Naive thymus-derived CD8-positive, alpha-beta T cell (primary cell): ENCODE measurements at places on chromosomes 6 and 20. TPM values are rescaled to one million over a fixed set of nuclear protein-coding genes. Genes with fewer than 3 reads are reported as not detected.
A peak's percentile ranks its signal among the peaks of the same experiment; 100 is the strongest.

GRCh38 chr6:53765270-53765669 lies 29.5 kb upstream of the LRRC1 start:
- H3K36me3 ChIP-seq: peaks cover 3% of the 10 kb centered on the region
- no peak overlapping the region for H3K4me3 ChIP-seq
- H3K27ac ChIP-seq: no peak overlapping the region
- H3K27me3 ChIP-seq: peaks cover 18% of the 10 kb centered on the region

DNA sequence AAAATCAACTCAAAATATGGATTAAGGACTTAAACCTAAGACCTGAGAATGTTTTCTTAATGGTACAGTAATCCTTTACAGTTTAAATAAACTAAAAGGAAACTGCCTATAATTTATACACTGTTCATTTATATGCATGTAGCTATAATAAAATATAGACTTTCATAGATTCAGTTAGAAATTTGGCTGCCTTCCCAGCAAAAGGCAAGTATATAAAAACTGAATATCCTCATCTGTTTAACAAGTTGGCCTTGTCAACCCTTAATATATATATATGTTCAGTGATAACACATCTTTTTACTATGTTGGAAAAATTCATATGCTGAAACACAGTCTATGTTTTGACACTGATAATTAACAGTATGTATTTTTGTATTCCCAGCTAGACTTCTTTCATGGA lies 123.1 kb downstream of the GRIK2 start:
- no peaks in the 10 kb centered on the region for H3K36me3 ChIP-seq
- no peaks in the 10 kb centered on the region for H3K4me1 ChIP-seq
- no peak overlapping the region for H3K4me3 ChIP-seq
- no peaks in the 10 kb centered on the region for H3K27me3 ChIP-seq
- no peak overlapping the region for H3K27ac ChIP-seq
- no peak for DNase-seq

GRCh38 chr20:42740226-42740870 lies 449.4 kb downstream of the PTPRT start:
- no peaks in the 10 kb centered on the region for H3K36me3 ChIP-seq
- no peak for DNase-seq
- no peaks in the 10 kb centered on the region for H3K27me3 ChIP-seq
- no peak overlapping the region for H3K27ac ChIP-seq
- no peak overlapping the region for H3K4me3 ChIP-seq

GRCh38 chr6:71386215-71386614 lies 97.6 kb downstream of the OGFRL1 start:
- no peak overlapping the region for H3K4me3 ChIP-seq
- no peak overlapping the region for H3K27ac ChIP-seq
- no peaks in the 10 kb centered on the region for H3K36me3 ChIP-seq

GRCh38 chr20:33645072-33645358 lies 17.1 kb upstream of the C20orf144 start:
- no peak for DNase-seq
- no peaks in the 10 kb centered on the region for H3K36me3 ChIP-seq
- H3K27me3 ChIP-seq: no peaks in the 10 kb centered on the region
- H3K27ac ChIP-seq: no peak overlapping the region
- H3K4me3 ChIP-seq: no peak overlapping the region
- peaks cover 20% of the 10 kb centered on the region for H3K4me1 ChIP-seq

DNA sequence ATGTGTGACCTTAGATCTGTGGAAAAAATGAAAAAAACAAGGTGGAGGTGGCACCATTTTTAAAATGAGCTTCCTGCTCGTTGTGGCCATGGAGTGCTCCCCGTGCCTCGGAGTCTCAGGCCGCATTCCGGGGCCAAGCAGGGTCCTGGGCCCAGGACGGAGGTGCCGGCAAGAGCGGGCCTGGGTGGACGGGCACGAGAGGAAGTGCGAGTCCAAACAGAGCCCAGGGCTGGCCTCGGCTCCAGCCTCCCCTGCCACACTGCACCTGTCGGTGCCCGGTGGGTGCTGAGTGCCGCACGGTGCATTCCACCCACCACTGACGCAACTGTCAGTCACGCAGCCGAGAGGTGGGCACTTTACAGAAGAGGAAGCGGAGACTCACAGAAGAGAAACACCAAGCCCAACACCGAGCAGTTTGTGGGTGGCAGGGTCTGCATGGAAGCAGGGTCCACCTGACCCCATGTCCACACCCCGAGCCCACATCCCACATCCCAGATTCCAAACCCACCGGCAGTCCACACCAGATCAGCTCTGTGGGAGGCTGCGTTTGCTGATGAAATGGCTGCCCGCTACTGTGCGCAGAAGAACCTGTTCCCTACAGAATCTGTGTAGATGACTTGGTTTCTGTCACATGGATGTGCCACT lies 97.7 kb downstream of the PSMB1 start:
- H3K36me3 ChIP-seq: no peaks in the 10 kb centered on the region
- no peak overlapping the region for H3K27ac ChIP-seq
- DNase-seq: no peak
- no peaks in the 10 kb centered on the region for H3K27me3 ChIP-seq

DNA sequence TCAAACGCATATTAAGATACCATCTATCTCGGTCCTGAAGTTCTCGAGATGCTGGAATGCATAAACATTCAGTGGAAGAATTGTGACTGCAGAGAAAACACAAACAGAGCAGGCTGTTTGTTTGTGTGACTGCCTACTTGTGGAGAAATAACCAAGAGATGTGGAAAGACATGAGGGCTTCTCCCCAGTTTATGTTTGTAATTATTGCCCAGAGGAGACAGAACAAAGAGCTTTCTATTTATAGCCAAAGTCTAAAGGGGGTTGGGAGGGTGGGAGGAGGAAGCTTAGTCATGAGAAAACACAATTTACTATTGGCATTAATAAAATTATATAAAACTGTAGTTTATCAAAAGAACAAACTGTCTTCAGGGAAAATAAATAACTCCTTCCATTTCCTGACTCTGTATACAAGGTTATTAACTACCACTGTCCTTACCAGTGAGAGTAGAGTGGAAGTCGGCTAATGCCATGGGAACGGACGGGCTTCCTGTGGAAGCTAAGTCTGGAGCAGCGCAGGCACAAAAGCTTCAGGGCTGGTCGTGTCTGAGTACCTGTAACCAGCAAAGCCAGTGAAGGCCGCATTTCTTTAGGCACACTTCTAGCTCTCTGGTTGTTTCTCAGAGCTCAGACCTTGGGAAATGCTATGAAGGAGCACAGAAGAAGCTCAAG lies 200.2 kb upstream of the SUPT3H start:
- no peak overlapping the region for H3K4me3 ChIP-seq
- no peaks in the 10 kb centered on the region for H3K27me3 ChIP-seq
- H3K4me1 ChIP-seq: peaks cover 13% of the 10 kb centered on the region
- no peak overlapping the region for H3K27ac ChIP-seq

DNA sequence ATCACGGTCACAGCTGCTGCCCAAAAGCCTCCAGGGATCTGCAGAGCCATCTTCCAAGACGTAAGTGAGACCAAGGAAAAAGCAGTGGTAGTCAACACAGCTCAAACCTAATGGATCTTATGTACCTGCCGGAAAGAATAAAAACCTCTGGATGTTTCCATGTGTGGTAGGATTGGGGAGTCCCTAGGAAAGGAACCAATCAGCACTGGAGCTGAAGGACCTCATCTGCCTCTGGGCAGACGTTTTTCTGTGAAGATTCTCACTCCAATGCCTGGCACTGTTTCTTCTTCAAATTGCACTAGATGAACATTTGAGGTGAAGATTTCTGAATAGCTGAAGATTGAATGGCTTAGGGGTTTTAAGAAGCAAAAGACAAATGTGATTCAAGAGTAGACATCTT lies at the start of gene HLA-DQB2:
Gene HLA-DQB2, minus strand, starts transcription at position 112 of the 400 bp plus-strand sequence. Its CDS starts 62 bp downstream, at position 50.
- H3K36me3 ChIP-seq: no peaks in the 10 kb centered on the region
- peaks cover 21% of the 10 kb centered on the region for H3K27me3 ChIP-seq
- H3K4me3 ChIP-seq: no peak within 1 kb of the TSS
- H3K27ac ChIP-seq: no peak within 1 kb of the TSS

DNA sequence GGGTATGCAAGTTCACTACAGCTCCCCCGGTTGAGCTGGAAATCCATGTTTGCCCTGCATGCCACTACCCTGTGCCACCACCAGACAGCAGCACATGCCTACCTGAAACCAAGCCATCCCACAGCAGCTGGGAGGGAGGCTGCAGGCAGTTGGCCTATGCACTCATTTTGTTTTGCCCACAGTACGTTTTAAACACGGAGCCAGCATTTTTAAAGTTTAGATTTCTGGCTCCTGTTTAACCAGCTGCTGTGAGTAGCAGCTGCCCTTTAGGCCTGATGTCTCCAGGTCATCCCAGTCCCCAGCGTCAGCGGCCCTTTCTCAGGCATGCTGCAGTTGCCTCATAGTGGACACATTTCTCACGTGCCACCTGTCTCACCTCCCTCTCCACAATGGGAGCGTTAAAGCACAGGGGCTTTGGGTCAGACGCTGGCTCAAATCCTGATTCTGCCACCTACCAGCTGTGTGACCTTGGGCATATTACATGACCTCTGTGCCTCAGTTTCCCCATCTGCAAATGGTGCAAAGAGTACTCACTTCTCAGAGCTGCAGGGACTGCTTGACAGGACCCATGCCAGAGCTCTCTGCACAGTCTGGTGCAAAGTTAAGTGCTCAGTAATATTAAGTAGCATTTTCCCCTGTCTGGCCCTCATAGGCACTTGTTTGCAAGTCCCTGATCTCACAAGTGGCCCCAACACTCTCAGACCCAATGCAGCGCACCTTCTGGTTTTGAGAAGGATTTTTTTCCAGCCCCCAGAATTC lies 8.2 kb upstream of the UBE2V1 start:
- peaks cover 7% of the 10 kb centered on the region for H3K4me1 ChIP-seq
- no peak overlapping the region for H3K4me3 ChIP-seq
- H3K27me3 ChIP-seq: no peaks in the 10 kb centered on the region
- DNase-seq: peak; percentile 51
- no peaks in the 10 kb centered on the region for H3K36me3 ChIP-seq

GRCh38 chr6:21360336-21360735 lies 233.2 kb upstream of the SOX4 start:
- H3K27ac ChIP-seq: no peak overlapping the region
- no peaks in the 10 kb centered on the region for H3K4me1 ChIP-seq
- no peak overlapping the region for H3K4me3 ChIP-seq
- no peak for DNase-seq
- H3K27me3 ChIP-seq: no peaks in the 10 kb centered on the region

DNA sequence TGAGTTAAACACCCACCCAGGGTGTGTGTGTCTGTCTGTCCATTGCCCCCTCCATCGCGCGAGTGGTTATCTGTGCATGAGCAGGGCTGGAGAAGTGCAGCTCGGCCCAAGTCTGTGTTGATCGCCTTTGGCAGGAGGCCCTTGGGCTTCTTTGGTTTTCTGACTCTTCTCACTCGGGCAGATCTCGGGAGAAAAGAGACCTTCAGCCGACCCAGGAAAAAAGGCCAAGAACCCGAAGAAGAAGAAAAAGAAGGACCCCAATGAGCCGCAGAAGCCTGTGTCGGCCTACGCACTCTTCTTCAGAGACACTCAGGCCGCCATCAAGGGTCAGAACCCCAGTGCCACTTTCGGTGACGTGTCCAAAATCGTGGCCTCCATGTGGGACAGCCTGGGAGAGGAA lies 132.9 kb downstream of the JPH2 start:
- H3K4me1 ChIP-seq: peaks cover 9% of the 10 kb centered on the region
- no peaks in the 10 kb centered on the region for H3K36me3 ChIP-seq
- H3K27ac ChIP-seq: peak overlapping the region; percentile 46
- H3K27me3 ChIP-seq: no peaks in the 10 kb centered on the region
- no peak for DNase-seq
- no peak overlapping the region for H3K4me3 ChIP-seq

DNA sequence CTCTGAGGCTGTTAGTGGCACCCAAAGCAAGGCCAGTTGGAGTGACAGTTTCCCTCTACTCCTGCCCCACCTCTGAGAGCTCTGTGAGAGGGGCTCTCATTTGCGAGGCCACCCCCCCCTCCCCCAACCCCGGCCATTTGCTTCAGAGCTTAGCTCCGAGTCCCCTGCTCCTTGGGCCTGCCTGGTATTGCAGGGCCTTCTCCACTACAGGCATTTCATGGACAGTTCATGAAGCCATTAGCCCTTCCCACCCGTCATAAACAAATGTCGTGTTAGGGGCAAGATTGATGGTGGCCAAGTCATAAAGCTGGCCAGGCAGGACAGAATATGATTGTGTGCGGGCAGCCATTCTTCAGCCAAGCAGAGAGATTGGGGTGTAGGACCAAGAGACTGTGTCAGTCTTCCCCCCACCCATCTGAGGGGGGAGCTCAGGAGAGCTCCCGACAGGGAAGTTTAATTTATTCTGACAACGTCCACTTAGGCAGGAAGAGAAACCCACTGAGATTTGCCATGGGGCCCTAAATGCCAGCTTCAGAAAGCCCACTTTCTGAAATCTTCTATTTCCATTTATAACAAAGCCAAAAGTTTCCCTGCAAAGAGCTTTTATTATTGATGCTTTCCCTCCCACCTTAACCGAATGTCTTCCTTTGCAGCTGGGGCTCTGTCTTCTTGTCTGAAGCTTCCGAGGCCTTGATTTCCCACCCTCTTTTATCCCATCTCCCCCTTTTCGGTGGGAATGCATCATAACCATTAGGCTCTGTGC lies 7.2 kb downstream of the FOXC1 start:
- peaks cover 13% of the 10 kb centered on the region for H3K36me3 ChIP-seq
- H3K4me3 ChIP-seq: no peak overlapping the region
- no peak for DNase-seq

- H3K4me1 ChIP-seq: no peaks in the 10 kb centered on the region
- H3K4me3 ChIP-seq: no peak overlapping the region
- no peaks in the 10 kb centered on the region for H3K36me3 ChIP-seq
- DNase-seq: no peak
- no peaks in the 10 kb centered on the region for H3K27me3 ChIP-seq
- no peak overlapping the region for H3K27ac ChIP-seq
Measured at GRCh38 chr6:17867880-17868279, 119.6 kb downstream of the KIF13A start.

DNA sequence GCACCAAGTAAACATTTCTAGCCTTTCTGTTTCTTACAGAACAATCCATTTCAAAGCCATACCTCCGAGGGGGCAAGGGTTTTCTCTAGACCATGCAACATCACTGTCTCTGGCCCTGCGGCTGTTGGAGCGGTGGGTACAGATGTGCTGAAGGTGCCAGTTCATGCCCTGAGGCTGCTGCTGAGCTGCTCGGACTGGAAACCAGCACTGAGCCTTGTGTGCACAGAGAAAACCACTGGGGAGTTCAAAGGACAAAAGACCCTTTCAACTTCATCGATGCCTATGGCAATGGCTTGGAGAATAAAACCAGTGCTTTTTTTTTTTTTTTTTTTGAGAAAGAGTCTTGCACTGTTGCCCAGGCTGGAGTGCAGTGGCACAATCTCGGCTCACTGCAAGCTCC lies 93.3 kb upstream of the IYD start:
- no peaks in the 10 kb centered on the region for H3K36me3 ChIP-seq
- peaks cover 14% of the 10 kb centered on the region for H3K27me3 ChIP-seq
- no peak overlapping the region for H3K27ac ChIP-seq
- H3K4me3 ChIP-seq: no peak overlapping the region

Gene KIF25
- total RNA-seq: not detected

Gene VSTM2L
- total RNA-seq: not detected

Gene TEAD3
- 0.58 TPM for total RNA-seq

Gene BANF2
- not detected for total RNA-seq
